ENCODE measurements at places on chromosomes 6 and 20.

DNA sequence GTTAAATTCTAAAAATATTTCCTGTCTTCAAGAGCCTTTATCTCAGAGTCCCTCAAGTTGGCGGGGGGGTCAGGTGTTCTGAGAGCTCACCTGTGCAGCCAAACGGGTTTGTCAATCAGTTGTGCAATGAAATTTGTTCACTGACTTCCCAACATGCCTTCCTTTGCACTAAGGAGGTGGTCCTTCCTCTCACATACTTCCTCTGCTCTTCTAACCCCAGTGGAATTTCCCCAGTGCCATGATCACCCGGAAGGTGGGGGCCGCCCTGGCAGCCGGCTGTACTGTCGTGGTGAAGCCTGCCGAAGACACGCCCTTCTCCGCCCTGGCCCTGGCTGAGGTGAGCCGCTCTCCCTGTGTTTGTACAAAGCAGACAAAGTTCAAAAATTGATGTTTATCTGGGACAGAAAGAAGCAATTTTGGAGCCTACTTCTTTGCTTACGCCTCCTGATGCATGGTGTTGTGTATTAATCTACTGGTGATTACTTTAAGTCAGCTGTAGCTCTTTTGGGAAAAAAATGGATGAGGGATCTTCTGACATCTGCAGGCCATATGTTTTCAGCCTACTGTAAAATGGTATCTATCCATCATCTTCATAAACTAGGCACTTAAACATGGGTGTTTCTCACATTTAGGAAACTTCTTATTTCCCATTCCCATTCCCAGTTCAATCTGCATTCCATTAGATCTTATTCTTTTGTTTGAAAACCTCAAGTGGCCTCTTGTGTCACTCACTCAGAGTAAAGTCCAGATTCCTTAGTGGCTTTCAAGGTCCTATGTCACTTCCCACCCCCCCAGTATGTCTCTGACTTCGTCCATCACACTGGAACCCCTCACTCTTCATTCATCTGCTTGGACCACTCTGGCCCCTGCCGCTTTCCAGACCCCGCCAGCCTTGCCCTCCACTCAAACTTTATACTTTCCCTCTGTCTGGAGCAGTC is 10.1 kb downstream of the ALDH5A1 start:
- no peak for DNase-seq

- no peak for DNase-seq
Observed at GRCh38 chr6:7726416-7727085, 652 bp downstream of the BMP6 start.

DNA sequence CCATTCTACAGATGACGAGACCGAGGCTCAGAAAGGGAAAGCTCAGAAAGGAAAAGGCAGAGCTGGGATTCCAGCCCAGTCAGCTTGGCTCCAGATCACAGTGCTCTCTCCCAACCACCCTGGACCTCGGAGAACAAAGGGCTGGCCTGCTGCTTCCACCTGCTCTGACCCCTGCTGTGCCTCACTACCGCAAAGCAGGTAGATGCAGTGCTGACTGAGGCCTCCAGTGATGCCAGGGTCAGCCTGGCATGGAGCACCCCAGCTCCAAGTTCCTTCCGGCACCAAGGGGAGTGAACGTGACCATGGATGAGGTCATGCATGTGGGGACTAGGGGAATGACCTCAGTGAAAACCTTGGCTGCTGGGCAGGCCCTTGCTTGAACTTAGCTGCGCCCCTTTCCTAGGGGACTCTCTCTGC is 20.7 kb upstream of the TLDC2 start:
- DNase-seq = no peak

GRCh38 chr20:50837532-50838321 is 42.9 kb downstream of the BCAS4 start:
- DNase-seq = peak; percentile 36

DNA sequence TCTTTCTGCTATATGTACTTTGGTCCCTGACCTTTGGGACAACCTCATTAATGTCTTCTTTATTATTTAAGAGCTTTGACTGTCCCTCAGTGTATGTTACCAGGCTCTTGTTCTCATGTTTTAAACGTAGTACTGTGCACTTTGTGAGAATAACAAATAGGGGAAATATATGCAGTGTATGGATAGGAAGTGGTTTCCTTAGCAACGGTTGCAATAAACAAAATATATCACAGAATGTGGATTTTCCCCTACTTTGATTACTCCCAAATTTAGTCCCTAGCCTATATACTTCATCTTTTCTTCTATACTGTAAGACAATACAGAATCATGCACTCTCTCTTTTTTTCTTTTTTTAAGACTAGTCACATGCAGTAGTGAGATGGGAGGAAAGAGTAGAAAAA is 123.8 kb upstream of the AKIRIN2 start:
- peak; percentile 68 for DNase-seq

DNA sequence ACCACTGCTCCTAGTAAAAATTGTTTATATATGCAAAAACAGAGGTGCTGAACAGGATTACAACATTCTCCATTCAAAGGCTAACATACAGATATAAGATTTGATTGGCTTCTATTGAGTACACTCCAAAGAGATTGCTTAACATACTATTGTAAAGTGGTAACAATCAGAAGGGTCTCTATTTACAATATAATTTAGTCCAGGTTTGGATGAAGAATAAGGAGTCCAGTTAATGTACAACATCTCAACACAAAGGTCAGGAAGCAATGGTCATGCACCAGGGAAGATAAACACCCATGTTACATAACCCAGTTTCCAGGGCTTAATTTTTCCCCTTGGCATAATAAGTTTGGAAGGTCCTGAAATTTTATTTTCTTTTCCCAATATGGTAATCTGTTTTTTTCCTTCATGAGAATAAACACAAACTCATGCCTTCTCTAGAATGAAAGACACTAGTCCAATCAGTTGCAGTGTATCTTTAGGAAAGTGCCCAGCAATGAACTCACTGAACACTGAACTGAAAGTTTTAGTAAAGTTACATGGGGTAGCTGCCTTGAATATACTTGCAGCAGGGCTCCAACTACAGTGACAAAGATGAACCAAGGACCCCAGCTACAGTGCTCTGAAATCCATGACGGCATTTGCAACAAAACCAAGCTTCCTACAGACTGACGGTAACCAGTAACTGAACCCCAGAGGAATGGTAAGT is 255.3 kb upstream of the GJE1 start:
- no peak for DNase-seq

DNA sequence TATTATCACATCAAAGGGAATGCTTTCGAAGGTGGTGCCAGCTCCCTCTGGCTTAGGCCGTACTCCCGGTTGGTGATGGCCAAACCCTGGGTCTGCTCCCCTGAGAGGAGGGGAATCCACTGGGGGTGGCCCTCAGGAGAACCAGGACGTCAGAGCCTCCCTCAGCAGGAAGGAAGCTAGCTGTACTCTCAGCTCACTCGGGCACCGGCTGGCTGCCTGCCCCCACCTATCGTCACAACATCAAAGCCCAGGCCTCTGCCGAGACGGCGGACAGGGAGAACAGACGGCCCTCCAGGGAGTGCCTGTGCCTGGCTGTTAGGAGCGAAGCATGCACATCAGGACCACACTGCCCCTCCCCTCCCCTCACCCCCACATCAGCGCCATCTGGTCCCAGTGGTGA is 9.2 kb upstream of the PGC start:
- no peak for DNase-seq

- DNase-seq = no peak
Observed at GRCh38 chr6:55176958-55177357, 2.6 kb downstream of the HCRTR2 start.

DNA sequence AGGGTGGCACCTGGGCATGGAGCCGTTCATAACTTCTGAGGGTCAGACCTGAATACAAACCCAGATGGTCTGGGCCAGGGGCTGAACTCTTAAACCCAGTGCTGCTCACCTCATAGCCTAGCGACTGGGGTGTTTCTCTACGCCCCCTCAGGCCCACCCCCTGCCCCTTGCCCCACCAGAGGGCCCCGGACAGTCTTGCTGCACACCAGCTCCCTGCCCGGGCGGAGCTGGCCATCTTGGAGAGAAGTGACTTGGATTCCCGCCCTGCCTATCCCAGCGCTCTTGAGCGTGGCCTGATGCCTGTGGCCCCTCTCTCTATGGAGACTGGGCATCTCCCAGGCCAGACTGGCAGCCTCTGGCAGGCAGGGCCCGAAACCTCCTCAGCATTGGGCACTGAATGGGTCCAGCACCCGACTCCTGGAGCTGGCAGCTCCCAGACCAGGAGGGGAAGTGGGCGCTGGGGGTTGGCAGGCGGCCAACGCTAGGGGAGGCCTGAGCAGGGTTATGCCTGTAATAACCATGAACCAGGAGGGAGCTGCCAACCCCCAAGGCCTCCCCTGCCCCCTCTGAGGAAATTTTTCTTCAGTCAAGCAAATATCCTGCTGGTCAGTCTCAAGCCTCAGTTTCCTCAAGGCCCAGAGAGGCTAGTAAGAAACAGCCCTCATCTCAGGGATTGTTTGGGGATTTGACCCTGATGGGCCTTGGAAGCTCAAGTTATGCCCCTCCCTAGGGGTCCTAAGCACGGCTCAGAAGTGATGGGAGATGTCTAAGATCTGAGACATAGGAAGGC is 169.5 kb downstream of the VEGFA start:
- DNase-seq = peak; percentile 70

GRCh38 chr6:119830069-119830468 is 480.5 kb upstream of the MAN1A1 start:
- no peak for DNase-seq

- DNase-seq = no peak
Observed at GRCh38 chr6:45314146-45314545, 14.0 kb upstream of the RUNX2 start.

GRCh38 chr6:10794239-10794638 is 44.1 kb downstream of the MAK start:
- peak; percentile 6 for DNase-seq

DNA sequence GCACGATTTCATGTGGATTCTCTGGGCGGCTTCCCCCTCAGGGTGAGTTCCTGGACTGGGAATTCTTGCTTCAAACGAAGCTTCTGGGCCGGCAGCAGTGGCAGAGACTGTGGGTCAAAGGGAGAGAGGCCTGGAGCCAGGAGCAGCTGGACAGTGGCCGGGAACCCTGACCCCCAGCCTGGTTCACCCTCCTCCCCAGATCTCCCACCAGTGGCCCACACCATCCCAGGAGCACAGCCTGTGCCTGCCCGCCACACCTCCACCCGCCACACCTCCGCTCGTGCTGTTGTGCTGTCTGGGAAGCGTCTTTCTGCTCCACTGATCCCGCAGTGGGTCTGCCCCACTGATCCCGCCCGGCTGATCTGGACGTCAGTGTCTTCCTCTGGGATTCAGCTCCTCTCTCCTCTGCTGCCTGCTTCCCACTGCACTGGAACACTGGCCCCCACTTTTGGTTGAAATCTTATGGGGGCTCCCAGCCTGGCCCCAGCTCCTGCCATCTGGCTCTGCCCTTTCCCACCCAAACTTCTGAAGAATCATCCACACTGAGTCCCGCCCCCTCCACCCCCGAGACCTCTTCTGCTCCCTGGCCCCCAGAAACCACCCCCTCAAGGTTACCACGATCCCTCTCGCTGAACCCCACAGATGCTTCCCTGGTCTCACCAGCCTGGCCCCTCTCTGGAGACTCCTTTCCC is 9.8 kb downstream of the ZBP1 start:
- no peak for DNase-seq

GRCh38 chr20:45073221-45073620 is 27.7 kb downstream of the KCNS1 start:
- no peak for DNase-seq

DNA sequence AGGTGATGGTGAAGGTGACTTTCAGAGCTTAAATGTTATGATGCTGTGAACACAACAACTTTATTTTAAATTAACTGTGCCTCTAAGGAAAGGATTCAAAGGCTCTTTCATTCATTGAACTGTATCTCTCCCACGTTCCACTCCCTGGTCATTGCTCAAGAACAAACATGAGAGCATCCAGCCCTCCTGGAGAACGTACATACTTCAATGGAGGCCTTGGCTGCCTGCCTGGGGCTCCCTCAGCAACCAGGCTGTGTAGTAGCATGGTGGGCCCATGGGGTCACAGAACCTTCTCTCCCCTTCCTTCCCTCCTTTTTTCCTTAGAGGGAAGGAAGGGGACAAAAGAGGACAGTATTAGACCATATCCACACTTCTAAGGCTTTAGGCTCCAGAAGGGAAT is 234.3 kb downstream of the CDC5L start:
- no peak for DNase-seq

DNA sequence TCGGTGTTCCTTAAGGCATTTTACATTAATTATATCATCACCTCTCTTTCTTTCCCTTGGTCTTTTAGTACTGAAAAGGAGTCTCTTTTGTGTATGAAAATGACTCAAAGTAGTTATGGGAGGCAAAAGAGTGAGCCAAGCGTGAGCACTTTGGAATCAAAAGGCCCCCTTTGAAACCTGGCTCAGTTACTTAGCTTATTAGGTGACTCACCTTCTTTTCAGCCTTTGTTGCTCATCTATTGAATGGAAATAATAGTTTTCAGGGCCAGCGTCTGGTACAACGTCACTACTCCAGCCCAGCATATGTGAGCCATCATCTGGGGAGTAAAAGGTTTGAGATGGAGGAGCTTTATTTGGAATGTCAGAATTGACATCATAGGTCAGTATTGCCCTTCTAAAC is 147.4 kb upstream of the SCGN start:
- DNase-seq = no peak

DNA sequence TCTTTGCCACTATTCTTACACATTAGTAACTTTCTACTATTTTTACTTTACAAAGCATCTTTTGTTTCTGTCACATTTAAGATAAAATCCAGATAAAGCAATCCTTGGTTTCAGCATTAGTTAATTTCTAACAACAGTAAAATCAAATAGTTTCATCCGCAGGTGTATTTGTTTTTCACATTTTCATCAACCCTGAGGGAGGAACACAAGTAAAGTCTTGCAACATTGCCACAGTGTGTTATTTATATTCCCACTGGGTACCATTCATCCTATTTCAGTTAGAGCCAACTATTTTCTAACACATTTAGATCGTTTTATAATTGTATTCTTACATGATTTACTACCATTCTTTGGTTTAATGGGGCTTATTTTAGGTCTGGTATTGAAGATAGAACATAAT is 908.7 kb upstream of the CITED2 start:
- no peak for DNase-seq

GRCh38 chr6:10883312-10884244 is 1.7 kb upstream of the GCM2 start:
- no peak for DNase-seq

- peak; percentile 18 for DNase-seq
Observed at GRCh38 chr6:97497713-97498331, 214.8 kb upstream of the MMS22L start.

- DNase-seq = peak; percentile 31
Observed at GRCh38 chr20:36344517-36345132, 38.5 kb downstream of the DLGAP4 start.

GRCh38 chr20:44714701-44715498 is at the start of gene CCN5:
Gene CCN5 (plus strand): TSS chr20:44715369. CDS start chr20:44715391, 22 bp downstream.
- peak; percentile 83 for DNase-seq

DNA sequence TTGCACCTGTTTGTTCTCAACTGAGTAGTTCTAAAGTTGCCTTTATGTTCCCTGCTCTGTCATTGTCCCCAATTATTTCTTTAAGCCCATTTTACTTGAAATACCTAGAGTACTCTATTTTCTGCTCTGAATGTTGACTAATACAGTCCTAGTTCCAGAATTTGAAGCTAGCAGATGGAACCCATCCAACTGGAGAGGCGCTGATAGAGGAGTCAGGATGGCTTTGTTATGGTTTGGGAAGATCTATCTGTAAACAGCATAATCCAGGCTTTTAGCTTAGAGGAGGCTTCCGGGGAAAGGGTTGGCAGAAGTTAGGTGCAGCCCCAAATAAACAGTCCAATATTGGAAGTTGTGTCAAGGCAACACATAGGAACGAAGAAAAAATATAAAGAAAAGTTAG is 927.7 kb downstream of the TFAP2A start:
- DNase-seq = no peak

All from hematopoietic multipotent progenitor cell (in vitro differentiated cells).